ENCODE measurements at places on chromosomes 2 and 18. TPM values are rescaled to one million over a fixed set of nuclear protein-coding genes. Genes with fewer than 3 reads are reported as not detected.

GRCh38 chr18:46917803-46918600 lies 600 bp downstream of the KATNAL2 start:
- DNase-seq, result no peak

- DNase-seq, result no peak
These were observed 744.9 kb downstream of the ERBB4 start for GRCh38 chr2:211793690-211794089.

GRCh38 chr2:79530443-79530842 lies 17.6 kb downstream of the CTNNA2 start:
- no peak for DNase-seq

DNA sequence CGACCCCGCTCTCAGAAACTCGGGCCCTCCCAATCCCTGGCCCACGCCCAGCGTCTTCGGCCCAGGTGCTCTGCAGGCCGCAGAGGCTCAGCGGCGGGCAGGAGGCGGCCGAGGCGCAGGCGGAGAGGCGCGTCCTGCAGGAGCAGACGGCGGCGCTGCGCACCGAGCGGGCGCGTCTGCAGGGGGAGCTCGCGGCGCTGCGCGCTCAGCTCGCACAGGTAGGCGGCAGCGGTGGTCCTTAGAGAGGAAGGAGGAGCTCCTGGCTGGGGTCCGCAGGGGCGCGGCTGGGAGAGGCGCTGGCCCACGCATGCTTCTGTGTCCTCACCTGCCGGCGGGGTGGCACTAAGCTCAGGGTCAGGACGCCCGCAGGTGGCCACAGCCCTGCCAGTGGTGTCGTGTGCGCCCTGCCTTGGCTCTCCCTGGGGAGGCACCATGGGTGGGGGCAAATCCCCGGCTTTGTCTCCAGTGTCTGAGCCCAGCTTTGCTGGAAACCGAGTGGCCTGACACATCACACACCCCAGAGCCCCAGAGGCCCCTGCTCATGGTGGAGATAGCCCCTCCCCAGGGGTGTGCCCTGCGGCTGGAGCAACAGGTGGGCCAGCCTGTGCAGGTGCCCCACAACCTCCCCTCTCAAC lies 14.9 kb upstream of the SNED1 start:
- peak; percentile 20 for DNase-seq

DNA sequence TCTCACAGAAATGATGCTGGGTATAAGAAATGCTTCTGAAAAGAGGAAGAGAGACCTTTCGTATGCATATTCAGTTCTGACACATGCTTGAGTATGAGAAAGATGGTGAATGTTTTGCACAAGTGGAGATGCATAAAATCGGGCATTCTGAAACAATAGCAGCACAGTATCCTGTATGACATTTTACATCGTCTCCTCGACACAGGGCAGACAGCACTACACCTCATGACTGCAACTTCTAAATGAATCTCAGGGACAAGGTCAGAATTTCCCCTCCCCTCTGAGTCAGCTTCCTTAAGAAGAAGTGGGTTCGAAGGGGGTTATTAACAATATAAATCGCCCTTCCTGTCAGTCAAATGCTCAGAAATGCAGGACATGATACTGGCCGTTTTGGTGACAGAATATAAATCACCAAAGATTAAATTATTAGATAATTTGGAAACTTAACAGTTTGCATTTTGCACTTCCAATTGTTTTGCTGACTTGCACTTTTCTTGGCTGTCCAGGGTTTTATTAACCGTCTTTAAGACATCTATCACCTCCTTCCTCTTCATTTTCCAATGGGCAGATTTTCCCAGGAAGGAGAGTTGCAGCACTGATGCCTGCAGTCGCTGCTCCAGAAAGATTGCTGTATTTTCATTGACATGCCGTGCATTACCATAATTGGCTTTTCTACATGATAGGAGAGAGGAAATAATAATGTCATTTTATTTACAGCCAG lies 57.2 kb downstream of the TSHZ1 start:
- no peak for DNase-seq

DNA sequence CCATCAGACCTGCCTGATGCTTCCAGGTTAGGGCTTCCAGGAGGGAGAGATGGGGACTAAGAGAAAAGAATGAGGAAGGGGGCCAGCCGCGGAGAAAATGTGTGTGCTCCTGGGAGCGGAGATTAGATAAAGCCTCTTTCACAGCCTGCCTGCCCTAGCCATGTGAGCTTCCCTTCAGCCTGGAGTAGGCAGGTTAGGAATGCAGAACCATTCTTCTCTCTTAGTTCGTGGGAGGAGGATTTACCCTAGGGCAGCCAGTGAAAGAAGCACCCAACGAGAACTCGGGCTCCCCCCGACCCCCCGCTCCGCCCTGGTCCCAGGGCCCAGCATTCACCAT lies 36.1 kb downstream of the POMC start:
- no peak for DNase-seq

DNA sequence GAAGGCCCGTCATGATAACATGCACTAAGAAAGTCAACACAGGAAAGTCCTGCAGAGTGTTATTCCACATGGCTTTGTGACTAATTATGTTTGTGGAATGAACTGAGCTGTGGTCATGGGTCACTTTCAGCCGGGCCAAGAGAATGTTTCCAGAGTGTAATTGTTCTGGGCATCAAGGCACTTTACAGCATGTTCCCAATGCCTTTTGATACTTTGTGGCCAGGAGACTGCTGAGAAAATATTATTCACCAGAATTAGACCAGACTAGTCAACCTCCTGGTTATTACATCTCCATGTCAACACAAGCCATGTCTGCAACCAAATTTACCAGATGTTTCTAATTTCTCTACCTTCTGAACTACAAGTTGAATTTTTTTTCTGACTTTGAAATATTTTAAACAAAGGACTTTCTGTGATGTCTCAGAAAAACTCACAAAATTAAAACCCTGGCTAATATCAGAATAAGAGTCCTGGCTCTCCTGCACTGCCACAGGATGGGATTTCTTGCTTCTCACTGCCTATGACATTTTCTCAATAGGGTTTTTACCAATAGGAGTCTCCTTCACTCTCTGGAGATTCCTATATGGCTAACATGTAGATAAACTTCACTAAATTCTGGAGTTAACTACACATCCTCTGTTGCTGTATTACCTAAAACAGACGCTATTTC lies 90.6 kb upstream of the WDR75 start:
- DNase-seq, result no peak

The REG1B gene
- not detected for total RNA-seq

DNA sequence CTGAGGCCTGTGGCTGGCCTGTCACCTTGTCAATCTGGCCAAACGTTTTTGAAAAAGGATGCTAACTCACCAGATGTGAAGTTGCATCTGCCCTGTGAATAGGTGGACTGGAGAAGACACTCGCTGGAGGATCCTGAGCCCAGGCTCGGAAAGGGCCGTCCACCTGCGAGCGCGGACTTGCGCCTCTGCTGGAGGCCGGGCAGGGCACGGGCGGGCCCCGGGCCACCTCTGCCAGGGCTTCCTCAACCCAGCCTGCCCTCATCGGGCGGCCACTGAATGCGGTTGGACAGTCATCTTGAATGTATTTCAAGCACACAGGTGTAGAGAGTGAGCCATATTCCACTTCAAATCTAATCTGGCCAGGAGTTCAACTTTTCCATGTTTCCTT lies 83.9 kb downstream of the FAM210A start:
- DNase-seq, result no peak

- DNase-seq, result no peak
These were observed 88.6 kb upstream of the ACAA2 start for GRCh38 chr18:49901862-49902340.

DNA sequence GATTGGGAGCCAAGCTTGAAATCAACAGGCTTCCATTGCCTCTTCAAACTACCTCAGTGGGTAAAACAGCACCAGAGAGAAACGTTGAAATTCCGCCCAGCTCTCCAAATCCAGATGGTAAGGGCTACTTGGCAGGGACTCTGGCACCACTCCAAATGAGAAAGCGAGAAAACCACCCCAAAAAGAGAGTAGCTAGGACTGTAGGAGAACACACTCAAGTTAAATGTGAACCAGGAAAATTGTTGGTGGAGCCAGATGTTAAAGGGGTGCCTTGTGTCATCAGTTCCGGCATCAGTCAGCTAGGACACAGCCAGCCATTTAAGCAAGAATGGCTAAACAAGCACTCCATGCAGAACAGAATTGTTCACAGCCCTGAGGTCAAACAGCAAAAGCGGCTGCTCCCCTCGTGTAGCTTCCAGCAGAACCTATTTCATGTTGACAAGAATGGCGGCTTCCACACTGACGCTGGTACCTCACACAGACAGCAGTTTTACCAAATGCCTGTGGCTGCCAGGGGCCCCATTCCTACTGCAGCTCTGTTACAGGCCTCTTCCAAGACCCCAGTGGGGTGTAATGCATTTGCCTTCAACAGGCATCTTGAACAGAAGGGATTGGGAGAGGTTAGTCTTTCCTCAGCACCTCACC lies 167.3 kb downstream of the ASXL3 start:
- DNase-seq, result no peak

The SLC19A3 gene
- total RNA-seq, result not detected

- DNase-seq, result no peak
These were observed 270.0 kb downstream of the SLC8A1 start for GRCh38 chr2:40181855-40182254.

The HNMT gene
- total RNA-seq, result not detected

DNA sequence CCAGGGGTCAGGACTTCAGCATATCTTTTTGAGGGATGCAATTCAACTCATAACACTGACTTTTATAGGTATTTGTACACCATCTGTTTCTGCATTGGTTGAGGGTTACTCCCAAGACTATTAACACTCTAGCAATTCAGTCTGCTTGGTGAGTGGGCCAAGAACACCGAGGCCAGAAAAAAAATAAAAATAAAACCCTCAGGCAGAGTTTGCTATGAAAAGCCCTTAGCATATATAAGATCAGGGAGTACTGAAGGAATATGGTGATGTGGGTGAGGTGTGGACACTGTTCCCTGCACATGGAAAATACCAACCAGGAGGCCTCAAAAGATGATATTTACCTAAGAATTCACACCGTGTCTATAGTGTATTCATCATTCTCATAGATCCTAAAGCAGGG lies 383.2 kb upstream of the UBE2E3 start:
- DNase-seq, result no peak

- DNase-seq, result no peak
These were observed 1.8 kb upstream of the SF3B6 start for GRCh38 chr2:24077879-24078278.

GRCh38 chr18:59006461-59007067 lies 133.1 kb upstream of the SEC11C start:
- no peak for DNase-seq

DNA sequence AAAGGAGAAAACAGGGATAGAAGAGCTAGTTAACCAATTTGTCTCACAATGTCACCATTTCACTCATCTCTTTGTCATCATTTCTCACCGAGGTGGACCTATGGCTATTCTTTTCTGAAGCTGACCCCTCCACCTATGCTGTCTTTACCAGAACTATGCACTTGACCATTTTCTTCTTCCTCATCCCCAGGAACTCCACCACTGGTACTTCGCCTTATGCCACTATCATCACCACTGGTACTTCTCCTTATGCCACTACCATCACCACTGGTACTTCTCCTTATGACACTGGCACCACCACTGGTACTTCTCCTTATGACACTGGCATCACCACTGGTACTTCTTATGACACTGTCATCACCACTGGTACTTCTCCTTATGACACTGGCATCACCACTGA lies 745.8 kb upstream of the CHAC2 start:
- no peak for DNase-seq

The SUCLG1 gene
- total RNA-seq, result 37.1 TPM

Data from CD4-positive, alpha-beta T cell (primary cell).